ENCODE measurements at places on chromosomes 4 and X.
A peak's percentile ranks its signal among the peaks of the same experiment; 100 is the strongest.

DNA sequence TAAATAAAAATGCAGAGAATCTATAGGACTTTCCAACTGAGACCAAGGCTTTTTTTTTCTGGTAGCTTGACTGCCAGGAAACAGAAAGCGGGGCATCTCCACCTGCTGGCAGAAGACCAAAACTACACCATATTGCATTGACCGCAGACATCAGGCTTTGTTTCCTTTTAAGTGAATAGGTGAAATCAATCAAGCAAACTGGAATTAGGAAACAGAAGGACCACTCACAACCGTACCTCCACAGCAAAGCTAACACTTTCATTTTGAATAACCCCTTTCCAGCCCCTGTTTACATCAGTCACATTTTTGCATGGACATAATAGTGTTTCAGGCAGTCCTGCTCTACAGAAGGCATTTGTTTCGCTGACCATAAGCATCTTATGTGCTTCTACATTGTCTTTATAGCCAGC is 218.2 kb downstream of the IDS start:
- no peaks in the 10 kb centered on the region for H3K36me3 ChIP-seq
- H3K27ac ChIP-seq: no peak overlapping the region
- no peak overlapping the region for H3K4me3 ChIP-seq
- H3K4me1 ChIP-seq: no peaks in the 10 kb centered on the region
- DNase-seq: no peak
- H3K27me3 ChIP-seq: no peaks in the 10 kb centered on the region

DNA sequence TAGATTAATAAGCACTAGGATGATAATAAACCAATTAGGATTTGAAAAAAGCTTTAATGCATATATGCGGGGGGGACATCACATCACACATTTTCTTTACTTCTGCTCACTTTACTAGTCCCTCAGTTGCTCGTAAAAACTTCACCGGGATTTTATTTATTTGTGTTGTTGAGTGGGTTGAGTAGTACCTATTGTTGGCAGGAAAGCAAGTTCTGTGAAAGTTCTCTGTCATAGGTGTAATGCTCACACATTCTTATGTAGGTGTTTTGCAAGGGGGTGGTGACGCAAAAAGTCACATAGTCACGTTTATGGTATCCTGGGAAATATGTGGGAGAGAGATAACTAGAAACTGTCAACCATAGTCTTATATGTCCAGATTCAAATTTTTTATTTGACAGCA is 65.3 kb downstream of the PDLIM5 start:
- no peaks in the 10 kb centered on the region for H3K36me3 ChIP-seq
- no peak overlapping the region for H3K4me3 ChIP-seq
- no peaks in the 10 kb centered on the region for H3K27me3 ChIP-seq
- DNase-seq: no peak
- peaks cover 42% of the 10 kb centered on the region for H3K4me1 ChIP-seq
- peak overlapping the region; percentile 65 for H3K27ac ChIP-seq

DNA sequence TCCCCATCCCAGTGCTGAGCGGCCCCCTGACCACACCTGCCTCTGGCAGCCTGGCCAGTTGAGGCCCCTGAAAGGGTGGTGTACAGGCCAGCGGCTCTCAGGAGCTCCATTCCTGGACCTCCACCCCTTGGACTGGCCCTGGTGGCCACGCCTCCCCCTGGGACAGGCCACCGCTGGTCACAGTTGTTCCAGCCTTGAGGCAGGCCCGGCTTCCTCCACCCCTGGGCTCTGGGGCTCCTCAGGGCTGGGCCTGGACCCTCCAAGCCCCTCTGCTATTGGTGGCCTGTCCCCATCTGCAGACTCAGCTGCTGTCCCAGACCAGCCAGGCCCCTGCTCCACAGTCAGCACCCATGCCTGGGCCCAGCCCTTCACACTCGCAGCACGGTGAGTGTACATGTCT is 93.2 kb upstream of the NKX1-1 start:
- no peaks in the 10 kb centered on the region for H3K27me3 ChIP-seq
- H3K36me3 ChIP-seq: no peaks in the 10 kb centered on the region
- no peak overlapping the region for H3K4me3 ChIP-seq
- no peaks in the 10 kb centered on the region for H3K4me1 ChIP-seq
- DNase-seq: no peak

DNA sequence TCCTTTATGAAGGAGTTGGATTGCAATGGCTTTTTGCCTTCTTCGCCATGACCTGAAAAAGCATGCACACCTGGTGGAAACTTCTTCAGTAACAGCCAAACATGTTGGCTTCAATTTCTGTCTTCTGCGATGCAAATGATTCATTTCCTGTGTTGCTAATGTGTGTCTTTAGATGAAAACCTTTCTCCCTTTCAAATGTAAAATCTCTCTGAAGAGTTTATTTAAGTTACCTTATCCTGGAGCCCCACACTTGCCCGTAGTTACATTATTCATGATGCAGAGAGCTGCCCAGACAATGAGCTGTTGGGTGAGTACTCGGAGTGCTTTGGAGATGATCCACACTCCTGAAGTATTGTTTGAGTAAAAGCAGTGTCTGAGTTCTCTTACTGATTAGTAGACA is 1100.9 kb downstream of the RPA4 start:
- H3K27me3 ChIP-seq: no peaks in the 10 kb centered on the region
- no peak for DNase-seq
- H3K27ac ChIP-seq: no peak overlapping the region
- no peaks in the 10 kb centered on the region for H3K36me3 ChIP-seq

DNA sequence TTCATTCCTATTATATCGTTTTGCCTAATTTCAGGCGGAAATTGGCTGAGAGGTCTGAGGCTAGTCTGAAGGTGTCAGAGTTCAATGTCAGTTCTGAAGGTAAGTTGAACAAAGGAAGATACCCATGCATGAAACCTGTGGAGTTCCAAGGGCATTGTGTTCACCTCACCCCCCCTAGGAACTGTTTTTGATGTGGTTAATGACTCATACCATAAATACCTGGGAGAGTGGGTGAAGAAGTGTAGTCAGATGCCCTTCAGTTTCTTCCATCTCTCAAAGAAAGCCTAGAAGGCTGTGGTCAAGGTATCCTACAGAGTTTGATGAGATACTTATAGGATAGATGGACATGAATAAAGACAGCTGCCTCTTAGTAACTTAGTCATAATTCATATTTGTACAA is 2.7 kb downstream of the UTP14A start:
- H3K36me3 ChIP-seq: peaks cover 5% of the 10 kb centered on the region
- H3K4me3 ChIP-seq: no peak overlapping the region
- H3K27ac ChIP-seq: no peak overlapping the region
- H3K27me3 ChIP-seq: no peaks in the 10 kb centered on the region
- DNase-seq: no peak

- H3K27me3 ChIP-seq: no peaks in the 10 kb centered on the region
- H3K27ac ChIP-seq: no peak overlapping the region
- DNase-seq: no peak
- H3K4me1 ChIP-seq: no peaks in the 10 kb centered on the region
- H3K36me3 ChIP-seq: no peaks in the 10 kb centered on the region
These were observed 122.7 kb upstream of the DIPK2B start for GRCh38 chrX:45323387-45323786.

- no peaks in the 10 kb centered on the region for H3K27me3 ChIP-seq
- H3K4me1 ChIP-seq: no peaks in the 10 kb centered on the region
- H3K36me3 ChIP-seq: no peaks in the 10 kb centered on the region
- no peak for DNase-seq
- no peak overlapping the region for H3K4me3 ChIP-seq
- no peak overlapping the region for H3K27ac ChIP-seq
These were observed 599.3 kb downstream of the SPRY1 start for GRCh38 chr4:123995936-123996335.

GRCh38 chrX:119693040-119693995 is at the start of gene SEPTIN6:
SEPTIN6 (minus strand) TSS chrX:119693168; CDS start chrX:119693105, 63 bp downstream.
- H3K27me3 ChIP-seq: no peaks in the 10 kb centered on the region
- H3K4me1 ChIP-seq: no peaks in the 10 kb centered on the region
- H3K36me3 ChIP-seq: no peaks in the 10 kb centered on the region
- peak; percentile 3 for DNase-seq
- H3K27ac ChIP-seq: no peak within 1 kb of the TSS

GRCh38 chr4:40409835-40410234 is 74.7 kb downstream of the CHRNA9 start:
- H3K27ac ChIP-seq: no peak overlapping the region
- no peak for DNase-seq
- H3K4me3 ChIP-seq: no peak overlapping the region
- H3K4me1 ChIP-seq: no peaks in the 10 kb centered on the region
- no peaks in the 10 kb centered on the region for H3K27me3 ChIP-seq

DNA sequence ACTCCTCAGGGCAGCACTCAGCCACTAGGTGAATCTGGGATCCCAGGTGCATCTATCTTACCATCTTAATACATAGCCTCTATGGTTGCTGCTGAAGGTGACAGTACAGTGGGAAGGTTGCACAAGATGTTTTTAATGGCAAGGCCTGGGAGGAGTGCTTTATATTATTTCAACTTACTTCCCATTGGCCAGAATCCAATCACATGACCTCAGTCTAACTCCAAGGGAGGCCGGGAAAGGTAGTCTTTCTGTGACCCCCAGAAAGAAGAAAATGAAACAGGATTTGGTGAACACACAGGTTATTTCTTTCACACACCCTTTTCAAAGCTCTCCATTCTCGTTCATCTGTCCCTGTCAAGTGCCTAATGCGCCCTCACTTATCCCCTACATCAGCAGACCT is 189.1 kb upstream of the ATP6AP2 start:
- H3K27me3 ChIP-seq: no peaks in the 10 kb centered on the region
- no peaks in the 10 kb centered on the region for H3K4me1 ChIP-seq
- no peak overlapping the region for H3K27ac ChIP-seq

DNA sequence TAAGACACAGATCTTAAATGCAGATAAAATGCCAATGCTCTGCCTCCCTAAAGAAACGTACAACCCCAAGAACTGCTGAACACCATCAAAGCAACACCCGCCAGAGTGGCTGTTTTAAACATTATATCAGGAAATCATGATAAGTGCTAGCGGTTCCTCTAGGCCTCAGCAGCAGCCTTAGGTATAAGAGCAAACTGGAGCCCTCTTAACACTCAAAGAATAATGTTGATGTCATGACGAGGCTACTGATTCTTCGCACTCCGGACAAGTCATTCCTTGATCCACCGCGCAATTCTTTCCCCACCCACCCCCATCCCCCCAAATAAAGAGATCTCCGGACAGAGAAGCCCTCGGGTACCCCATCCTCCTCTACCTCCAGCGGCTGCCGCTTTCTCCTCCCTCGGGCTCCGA is 507 bp downstream of the LIN54 start:
- DNase-seq: no peak
- H3K4me1 ChIP-seq: peaks cover 26% of the 10 kb centered on the region
- H3K27ac ChIP-seq: peak overlapping the region; percentile 95

- no peaks in the 10 kb centered on the region for H3K27me3 ChIP-seq
- H3K36me3 ChIP-seq: no peaks in the 10 kb centered on the region
- H3K4me3 ChIP-seq: no peak overlapping the region
- no peaks in the 10 kb centered on the region for H3K4me1 ChIP-seq
- no peak for DNase-seq
These were observed 690.3 kb upstream of the FAM241A start for GRCh38 chr4:111454961-111455360.

DNA sequence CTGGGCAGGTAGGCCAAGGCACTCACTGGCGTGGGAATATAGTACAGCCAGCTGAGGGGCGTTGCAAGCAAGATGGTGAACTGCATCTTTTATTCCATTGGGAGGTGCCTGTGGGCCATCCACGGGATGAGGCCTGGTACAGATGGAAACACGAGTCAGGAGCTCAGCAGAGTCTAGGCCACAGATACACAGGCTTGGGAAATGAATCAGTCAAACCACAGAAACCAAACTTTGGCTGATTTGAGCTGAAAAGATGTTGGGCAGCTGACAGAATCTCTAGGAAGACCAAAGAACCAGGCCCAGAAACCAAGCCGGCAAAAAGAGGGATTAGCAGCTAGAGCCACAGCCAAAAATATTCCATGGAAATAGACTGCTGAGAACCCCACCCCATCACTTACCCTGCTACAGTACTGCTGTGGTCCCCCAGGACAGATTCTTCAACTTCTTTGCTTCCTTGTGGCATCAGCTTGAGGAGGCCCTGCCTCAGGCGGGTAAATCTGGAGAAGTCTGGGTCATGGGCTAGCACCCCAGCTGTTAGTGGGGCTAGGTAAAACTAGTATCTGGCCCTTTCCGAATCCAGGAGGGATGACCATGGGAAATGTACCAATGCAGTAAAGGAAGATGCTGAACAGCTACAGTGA is 75.4 kb downstream of the TMEM131L start:
- no peak for DNase-seq
- H3K4me3 ChIP-seq: no peak overlapping the region
- H3K4me1 ChIP-seq: peaks cover 19% of the 10 kb centered on the region
- H3K27me3 ChIP-seq: no peaks in the 10 kb centered on the region

DNA sequence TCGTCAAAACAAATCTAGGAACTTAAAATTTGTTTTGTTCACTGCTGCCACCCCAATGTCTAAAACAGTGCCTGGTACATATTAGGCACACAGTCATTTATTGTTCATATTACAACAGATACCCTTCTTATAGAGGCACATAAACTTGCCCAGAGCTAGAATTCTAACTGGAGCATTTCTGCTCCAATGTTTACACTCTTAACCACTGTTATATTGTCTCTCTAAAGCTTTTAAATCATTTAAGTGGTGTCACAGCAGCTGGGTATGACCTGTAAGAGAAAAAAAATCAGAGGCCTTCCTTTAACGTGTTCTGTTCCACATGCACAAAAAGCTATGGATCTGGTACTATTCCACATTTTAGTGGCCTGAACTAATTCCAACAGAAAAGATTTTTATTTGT is 3.0 kb downstream of the UBE2D3 start:
- H3K27me3 ChIP-seq: no peaks in the 10 kb centered on the region
- DNase-seq: no peak
- peaks cover 60% of the 10 kb centered on the region for H3K4me1 ChIP-seq
- no peaks in the 10 kb centered on the region for H3K36me3 ChIP-seq
- peak overlapping the region; percentile 88 for H3K4me3 ChIP-seq
- peak overlapping the region; percentile 98 for H3K27ac ChIP-seq

- no peaks in the 10 kb centered on the region for H3K27me3 ChIP-seq
- H3K27ac ChIP-seq: peak overlapping the region; percentile 48
- H3K4me1 ChIP-seq: peaks cover 7% of the 10 kb centered on the region
- no peak overlapping the region for H3K4me3 ChIP-seq
These were observed 25.2 kb downstream of the PDGFRA start for GRCh38 chr4:54254116-54254914.

DNA sequence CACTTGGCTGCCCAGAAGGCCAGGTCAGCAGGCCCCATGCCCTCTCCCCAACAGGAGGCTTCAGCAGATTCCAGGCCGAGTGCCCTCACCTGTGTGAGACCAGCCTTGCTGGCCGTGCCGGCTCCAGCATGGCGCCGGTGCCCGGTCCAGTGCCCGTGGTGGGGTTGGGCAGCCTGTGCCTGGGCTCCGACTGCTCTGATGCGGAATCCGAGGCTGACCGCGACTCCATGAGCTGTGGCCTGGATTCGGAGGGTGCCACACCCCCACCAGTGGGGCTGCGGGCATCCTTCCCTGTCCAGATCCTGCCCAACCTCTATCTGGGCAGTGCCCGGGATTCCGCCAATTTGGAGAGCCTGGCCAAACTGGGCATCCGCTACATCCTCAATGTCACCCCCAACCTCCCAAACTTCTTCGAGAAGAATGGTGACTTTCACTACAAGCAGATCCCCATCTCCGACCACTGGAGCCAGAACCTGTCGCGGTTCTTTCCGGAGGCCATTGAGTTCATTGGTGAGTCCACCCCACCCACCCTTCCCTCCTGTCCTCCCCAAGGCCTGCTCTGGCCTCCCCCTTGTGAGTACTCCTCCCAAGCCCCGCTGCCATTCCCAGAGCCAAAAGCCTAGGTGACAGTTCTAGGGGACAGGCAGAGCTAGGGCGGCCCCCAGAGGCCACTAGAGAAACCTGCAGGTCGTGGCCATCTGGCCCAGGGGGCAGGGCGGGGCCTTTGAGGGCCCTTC is 2.3 kb downstream of the DUSP9 start:
- DNase-seq: no peak
- no peaks in the 10 kb centered on the region for H3K36me3 ChIP-seq
- H3K4me1 ChIP-seq: no peaks in the 10 kb centered on the region
- no peaks in the 10 kb centered on the region for H3K27me3 ChIP-seq
